Mesothelial cell of epicardium (in vitro differentiated cells): ENCODE measurements at places on chromosomes 6 and 20. TPM values are rescaled to one million over a fixed set of nuclear protein-coding genes. Genes with fewer than 3 reads are reported as not detected.

GRCh38 chr6:166058064-166058739 lies 109.4 kb downstream of the TBXT start:
- DNase-seq: no peak

DNA sequence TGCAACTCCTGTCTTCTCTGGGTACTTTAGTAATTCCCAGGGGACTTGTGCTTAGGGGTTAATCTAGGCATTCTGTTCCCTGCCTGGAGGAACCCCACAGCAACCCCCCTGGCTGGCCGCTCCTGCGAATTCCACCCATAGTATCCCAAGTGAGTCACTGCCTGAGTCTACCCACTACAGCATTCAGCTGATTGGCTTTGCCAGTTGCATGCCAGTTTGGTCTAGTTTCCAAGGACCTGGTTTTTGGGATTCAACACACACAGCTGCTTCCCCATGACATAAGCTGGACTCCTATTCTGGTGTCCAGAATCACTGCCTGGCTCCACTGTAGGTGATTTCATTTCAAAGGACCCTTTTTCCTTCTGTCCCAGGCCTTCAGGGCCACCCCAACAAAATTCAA lies 40.3 kb downstream of the PLCG1 start:
- peak; percentile 28 for DNase-seq

GRCh38 chr20:18886756-18887155 lies 73.2 kb downstream of the SCP2D1 start:
- DNase-seq: no peak

DNA sequence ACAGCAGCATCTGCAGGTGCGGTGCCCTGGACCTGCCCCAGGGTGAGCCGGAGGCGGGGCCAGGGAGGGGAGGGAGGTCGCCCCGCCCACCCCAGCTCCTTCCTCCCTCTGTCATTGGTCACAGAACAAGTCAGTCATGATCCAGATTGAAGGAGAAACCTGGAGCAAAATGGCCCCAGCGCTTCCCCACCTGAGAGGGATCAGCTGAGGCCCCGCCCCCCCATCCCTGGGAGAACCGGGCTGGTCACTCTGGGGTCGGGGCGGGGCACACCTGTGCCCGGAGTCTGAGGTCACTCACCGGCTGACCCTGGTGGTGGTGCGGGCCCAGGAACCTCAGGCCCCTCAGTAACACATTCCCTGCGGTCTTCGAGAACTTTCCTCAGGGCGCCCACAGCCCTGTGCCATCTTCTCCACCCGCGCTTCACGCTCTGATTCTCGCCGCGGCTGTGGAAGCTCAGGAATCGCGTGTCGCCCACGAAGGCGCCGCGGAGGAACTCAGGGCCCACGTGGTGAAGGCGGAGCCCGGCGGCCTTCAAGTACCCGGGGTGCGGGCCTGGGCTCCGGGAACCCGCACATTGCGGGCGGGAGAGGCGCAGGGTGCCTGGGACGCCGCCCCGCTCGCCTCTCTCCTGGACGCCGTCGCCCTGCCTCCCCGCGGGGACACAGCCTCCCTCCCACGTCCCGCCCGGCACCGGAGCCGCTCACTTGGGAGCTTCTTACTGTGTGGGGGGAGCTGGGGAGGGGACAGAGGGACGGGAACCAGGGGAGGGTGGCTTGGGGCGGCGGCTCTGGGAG lies 36.4 kb upstream of the HLA-C start:
- no peak for DNase-seq

- no peak for DNase-seq
These were observed 76.1 kb upstream of the TRDN start for GRCh38 chr6:123712831-123713230.

DNA sequence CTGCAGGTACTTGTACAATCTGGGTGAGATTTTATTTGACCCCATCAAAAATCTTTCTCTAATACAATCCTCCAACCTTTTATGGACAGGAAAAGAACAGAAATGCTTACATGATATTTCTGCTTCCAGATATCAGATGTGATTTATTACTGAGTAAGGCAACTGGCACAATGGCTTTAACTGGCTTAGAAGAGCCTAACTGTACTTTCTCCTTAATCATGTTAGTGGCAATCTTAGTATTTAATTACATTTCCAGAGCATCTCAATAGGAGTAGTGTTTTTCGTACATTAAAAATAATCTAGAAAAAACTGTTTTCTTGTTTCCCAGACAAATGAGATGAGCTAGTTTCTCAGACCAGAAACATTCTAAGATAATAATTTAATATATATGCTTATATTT lies 251.6 kb downstream of the KCNQ5 start:
- no peak for DNase-seq

GRCh38 chr6:21199262-21199661 lies 394.3 kb upstream of the SOX4 start:
- no peak for DNase-seq

DNA sequence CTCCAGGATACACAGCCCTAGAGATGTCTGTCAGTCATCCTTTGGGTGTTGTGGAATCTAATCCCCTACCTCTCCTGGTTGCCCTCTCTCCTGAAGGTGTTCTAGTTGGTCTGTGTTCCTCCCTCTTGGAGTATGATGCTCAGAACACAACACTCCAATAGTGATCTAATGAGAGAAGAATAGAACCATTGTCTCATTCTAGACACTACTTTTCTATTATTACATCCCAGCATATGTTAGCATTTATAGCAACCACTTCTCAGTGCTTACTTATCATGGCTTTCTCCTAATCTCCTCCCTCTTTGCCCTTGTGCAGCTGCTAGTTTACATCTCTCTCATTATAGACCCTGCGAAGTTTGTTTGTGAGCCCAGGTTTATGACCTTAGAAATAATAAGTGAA lies 109.0 kb downstream of the UNC5CL start:
- no peak for DNase-seq

DNA sequence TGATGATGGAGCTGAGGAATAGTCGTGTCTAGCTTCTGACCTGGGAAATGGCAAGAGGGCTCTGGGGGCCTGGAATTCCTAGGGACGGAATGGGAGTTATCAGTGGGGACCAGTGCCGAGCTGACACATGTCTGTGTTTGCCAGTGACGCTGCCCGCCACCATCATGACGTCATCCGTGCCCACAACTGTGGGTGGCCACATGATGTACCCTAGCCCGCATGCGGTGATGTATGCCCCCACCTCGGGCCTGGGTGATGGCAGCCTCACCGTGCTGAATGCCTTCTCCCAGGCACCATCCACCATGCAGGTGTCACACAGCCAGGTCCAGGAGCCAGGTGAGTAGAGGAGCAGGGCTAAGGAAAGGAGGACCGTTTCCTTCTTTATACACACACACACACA lies 3.8 kb upstream of the CUL9 start:
- no peak for DNase-seq

DNA sequence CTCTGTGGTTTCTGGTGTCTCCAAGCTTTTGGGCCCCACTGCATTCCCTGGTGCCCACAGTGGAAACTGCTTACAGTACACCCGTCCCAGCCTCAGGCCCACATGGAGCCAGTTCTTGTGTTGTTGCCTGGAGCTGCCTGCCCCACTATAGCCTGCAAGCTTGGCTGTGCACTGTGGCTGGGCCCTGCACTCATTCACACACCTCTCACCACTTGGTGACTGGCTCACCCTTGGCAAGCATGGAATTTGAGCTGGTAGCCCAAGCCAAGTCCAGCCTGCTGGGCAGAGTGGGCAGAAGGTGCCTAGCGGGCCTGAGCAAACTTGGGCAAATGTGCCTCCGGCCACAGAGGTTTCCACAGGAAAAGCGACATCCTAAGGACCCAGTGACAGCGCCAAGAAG lies 472.3 kb downstream of the MMUT start:
- DNase-seq: no peak

GRCh38 chr6:74914888-74915287 lies 291.0 kb downstream of the COL12A1 start:
- DNase-seq: no peak

GRCh38 chr20:34112600-34113101 lies 608 bp upstream of the EIF2S2 start:
- DNase-seq: no peak

- DNase-seq: no peak
These were observed 138.0 kb downstream of the MAP3K7 start for GRCh38 chr6:90448836-90449235.

GRCh38 chr6:35674594-35674993 lies 14.1 kb downstream of the FKBP5 start:
- no peak for DNase-seq

DNA sequence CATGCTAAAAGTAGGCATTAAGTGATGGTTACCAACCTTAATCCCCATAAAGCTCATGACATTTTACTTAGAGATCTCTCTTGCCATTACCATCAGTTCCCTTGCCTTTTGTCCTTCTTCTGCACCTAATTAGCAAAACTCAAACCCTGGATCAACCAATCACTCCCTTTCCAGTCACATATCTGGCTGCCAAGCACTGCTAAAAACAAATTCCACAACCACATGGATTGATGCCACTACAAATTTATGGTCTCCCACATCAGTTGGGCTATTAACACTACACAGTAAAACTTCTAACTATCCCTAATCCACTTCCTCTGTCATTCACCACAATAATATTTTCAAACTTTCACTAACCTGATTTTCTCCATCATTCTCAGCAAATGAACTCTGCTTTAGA lies 54.3 kb upstream of the RNF146 start:
- no peak for DNase-seq

GRCh38 chr6:46138281-46138680 lies 8.5 kb downstream of the ENPP4 start:
- no peak for DNase-seq

DNA sequence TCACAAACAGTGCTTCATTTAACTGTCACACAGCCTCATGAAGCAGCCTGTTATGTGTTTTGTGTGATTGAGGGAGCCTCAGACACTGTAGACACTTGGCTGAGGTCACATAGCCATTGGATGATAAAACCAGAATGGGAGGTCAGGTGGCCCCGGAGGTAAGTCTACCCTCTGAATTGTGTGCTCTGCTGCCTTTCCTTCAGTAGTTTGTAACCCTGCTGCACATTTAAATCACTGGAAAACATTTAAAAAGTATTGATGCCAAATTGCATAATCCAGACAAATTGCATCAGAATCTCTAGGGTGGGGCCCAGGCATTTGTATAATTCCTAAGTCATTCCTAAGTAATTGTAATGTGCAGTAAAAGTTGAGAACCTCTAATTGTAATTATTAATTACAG lies 85.2 kb upstream of the ECI2 start:
- DNase-seq: no peak

GRCh38 chr6:7730784-7731227 lies 4.9 kb downstream of the BMP6 start:
- no peak for DNase-seq

DNA sequence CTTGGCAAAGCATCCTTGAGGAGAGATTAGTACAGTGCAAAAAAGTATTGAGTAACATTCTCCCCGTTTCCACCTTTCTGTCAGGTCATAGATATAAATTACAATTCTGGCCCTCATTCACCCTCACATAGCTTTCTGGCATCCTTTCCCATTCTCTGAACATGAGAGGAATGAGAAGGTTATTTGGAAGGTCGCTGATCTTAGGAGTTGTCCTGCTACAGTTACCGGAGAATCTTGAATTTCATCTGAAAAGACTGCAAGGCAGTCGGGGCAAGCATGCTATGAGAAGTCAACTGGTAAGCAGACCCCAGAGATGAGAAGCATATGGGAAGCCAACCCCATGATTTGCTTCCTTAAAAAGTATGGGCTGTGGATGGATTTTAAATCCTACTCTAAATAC lies 166.7 kb upstream of the CENPW start:
- no peak for DNase-seq

- DNase-seq: no peak
These were observed 568 bp downstream of the CCDC170 start for GRCh38 chr6:151494235-151494935.

- DNase-seq: no peak
These were observed 228.1 kb upstream of the CST7 start for GRCh38 chr20:24720957-24721356.

GRCh38 chr20:24986436-24987015 lies 6.0 kb downstream of the APMAP start:
- DNase-seq: no peak

The KCNK15 gene
- 0.16 to 0.27 TPM (median 0.20 TPM) in 3 replicates for total RNA-seq

The FGD2 gene
- not detected in 3 replicates for total RNA-seq

The STMND1 gene
- 0.34 to 0.38 TPM in 2 of 3 replicates, not detected in the other for total RNA-seq

The RSPH4A gene
- total RNA-seq: 0.78 to 1.2 TPM (median 0.89 TPM) in 3 replicates

The BMP2 gene
- total RNA-seq: 9.2 to 10.5 TPM (median 9.4 TPM) in 3 replicates

The WFDC10B gene
- total RNA-seq: not detected in 3 replicates

The MUC22 gene
- not detected in 3 replicates for total RNA-seq
